Stimulated activated CD4-positive, alpha-beta T cell treated with anti-CD3 and anti-CD28 coated beads, Interleukin-2, amount 100 ng/mL, for 48 hours (primary cell): ENCODE measurements at places on chromosomes 3 and 15.
A peak's percentile ranks its signal among the peaks of the same experiment; 100 is the strongest.

- no peak for DNase-seq
These were observed 100.8 kb downstream of the CCNL1 start for GRCh38 chr3:157059181-157059580.

GRCh38 chr3:147572970-147573340 lies 163.8 kb downstream of the ZIC1 start:
- no peak for DNase-seq

DNA sequence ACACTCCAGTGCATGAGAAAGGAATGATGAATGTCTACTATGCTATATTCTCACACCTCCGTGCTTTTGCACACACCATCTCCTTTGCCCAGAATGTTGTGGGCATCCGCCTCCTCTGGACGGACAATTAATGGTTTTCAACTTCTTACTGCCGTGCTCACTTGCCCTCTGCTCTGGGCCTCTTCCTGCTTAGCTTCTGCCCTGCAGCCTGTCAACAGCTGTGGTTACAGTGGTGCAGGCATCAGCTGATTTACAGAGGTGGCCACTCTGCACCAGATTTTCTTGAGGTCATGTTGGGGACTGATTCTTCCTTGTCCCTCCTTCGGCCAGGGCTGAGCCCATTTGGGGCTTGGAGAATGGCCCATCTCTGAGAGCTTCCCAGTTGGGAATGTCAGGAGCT lies 56.5 kb upstream of the TMEM115 start:
- no peak for DNase-seq

DNA sequence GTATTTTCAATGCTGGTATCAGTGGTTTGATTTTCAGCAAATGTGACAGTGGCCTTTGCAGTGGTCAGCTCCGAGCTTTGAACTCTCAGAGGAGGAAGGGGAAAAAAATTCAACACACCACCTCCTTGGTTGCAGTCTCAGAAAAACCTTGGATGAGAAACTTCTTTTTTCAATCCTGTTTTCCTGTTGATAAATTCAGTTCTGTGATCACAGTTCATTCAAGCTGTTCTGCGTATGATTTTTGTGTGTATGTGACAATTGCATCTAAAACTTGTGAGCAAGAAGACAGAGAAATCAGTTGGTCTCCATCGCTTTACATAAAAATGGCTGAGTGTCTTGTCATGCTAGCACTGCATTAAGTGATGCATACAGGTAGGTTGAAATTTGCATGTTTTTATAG lies 19.2 kb downstream of the ZBTB38 start:
- DNase-seq: no peak

- DNase-seq: no peak
These were observed 241.8 kb downstream of the ROBO2 start for GRCh38 chr3:77281721-77282120.

DNA sequence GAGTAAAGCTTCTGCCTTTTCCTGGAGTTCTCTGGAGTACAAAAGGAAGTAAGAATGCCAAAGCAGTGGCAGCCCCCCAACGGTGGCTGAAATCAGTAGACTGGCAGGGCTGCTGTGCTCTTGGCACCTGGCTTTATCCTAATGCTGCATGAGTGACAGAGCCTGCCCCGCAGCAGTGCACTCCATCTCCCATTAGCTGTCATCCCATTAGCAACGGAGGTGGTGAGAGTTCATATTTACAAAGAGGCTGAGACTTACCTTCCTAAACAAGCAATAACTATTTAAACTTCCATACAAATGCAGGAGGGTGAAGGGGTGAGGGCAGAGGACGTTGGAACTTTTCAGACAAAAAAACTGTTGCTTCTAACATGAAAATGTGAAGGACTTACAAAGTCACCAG lies 51.9 kb downstream of the SERPINI1 start:
- DNase-seq: no peak

- DNase-seq: no peak
These were observed 20.6 kb upstream of the NEO1 start for GRCh38 chr15:73031648-73032047.

GRCh38 chr15:89985111-89985510 lies 16.0 kb upstream of the ZNF710 start:
- no peak for DNase-seq

GRCh38 chr3:153625506-153625905 lies 463.5 kb downstream of the RAP2B start:
- no peak for DNase-seq

GRCh38 chr15:74380361-74381189 lies 13.1 kb upstream of the CYP11A1 start:
- no peak for DNase-seq

DNA sequence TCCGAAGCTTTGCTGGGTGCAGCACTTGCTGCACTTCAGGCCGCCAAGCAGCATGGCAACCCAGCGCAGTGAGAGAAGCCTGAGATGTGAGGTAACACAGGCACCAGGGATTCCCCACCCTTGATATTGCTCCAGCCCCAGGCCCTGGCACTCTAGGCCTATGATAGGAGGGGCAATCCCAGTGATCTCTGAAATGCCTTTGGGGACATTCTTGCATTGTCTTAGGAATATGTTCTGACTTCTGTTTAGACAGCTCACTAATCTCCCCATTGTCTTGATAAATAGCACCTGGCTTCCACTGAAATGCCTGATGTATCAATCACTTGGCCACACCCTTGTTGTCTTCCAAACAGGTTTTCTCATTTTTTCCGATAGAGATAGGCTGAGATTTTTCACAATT lies 102.8 kb downstream of the SOX14 start:
- DNase-seq: no peak

GRCh38 chr3:116188231-116188785 lies 257.0 kb downstream of the LSAMP start:
- no peak for DNase-seq

- DNase-seq: no peak
These were observed 135.3 kb downstream of the FMN1 start for GRCh38 chr15:33059184-33059583.

GRCh38 chr15:82197733-82198594 lies 64.6 kb downstream of the EFL1 start:
- DNase-seq: peak; percentile 59

- DNase-seq: no peak
These were observed 116.7 kb upstream of the CGNL1 start for GRCh38 chr15:57259568-57260040.

GRCh38 chr3:128498127-128498626 lies 5.2 kb upstream of the GATA2 start:
- DNase-seq: no peak

DNA sequence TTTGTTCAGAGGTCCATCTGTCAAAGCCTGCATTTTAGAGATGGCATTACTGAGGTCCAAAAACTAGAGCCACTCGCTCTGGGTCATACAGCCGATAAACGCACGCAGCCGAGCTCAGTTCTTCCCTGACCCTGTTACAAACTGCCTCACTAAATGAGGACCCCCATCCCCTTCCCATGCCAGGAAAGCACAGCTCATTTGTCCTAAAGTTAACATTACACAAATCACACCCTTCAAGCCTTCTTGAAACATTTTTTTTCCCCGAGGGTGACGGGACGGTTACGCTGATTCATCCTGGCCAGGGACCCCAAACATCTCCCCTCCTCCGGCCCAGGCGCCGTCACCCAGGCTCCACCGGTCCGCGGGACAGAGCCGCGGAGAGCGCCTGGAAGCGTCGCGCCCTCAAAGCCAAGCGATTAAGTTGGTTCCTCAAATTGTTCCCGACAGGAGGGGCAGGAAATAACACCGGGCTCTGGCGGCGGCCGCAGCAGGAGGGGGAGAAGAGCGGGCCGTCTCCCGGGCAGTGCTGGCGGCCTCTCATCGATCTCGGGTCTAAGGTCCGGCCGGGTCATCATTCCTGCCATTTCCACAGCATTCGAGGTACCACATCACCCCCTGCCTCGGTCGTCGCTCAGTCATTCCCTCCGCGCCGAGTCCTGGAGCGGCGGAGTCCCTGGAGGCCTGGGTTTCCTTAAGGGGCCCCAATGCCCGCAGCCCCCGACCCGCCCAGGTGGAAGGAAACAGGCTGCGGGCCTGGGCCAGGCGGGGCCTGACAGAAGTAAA lies 619 bp upstream of the CMTM8 start:
- peak; percentile 4 for DNase-seq

DNA sequence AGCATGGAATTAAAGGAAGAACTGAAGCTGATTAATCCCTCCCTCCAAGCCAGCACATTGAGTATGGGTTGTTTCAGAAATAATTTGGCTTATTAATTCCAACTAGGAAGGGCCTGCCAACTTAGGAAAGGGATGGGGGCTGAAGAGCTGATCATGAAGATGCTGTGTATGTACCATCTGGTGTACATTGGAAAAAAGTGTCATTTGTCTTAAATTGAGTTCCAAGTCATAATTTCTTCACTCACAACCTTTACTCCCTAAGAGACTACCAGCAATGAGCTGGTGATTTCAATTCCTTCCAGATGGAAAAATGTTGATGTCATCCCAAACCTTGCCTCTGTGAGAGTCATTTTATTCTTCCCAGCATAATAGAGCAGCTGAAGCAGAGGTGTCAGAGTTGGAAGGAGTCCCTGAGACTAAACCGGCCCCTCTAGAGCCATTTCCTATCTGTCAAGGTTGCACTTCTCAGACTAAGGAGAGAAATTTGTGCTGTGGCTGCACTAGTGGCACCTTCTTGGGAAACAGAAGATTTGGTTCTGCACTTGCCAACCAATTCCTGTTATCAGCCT lies 79.4 kb downstream of the GTPBP8 start:
- DNase-seq: no peak

- DNase-seq: no peak
These were observed at the start of gene CADPS for GRCh38 chr3:62874711-62875557. Gene CADPS (minus strand): TSS chr3:62875416. CDS start chr3:62875029, 387 bp downstream.

- DNase-seq: no peak
These were observed 78.2 kb upstream of the UMPS start for GRCh38 chr3:124652009-124652408.

GRCh38 chr3:61141697-61142096 lies 109.6 kb downstream of the FHIT start:
- DNase-seq: no peak

- DNase-seq: no peak
These were observed 515.4 kb downstream of the DIPK2A start for GRCh38 chr3:144487011-144487410.

GRCh38 chr3:33909547-33909946 lies 111.1 kb downstream of the PDCD6IP start:
- DNase-seq: no peak
